ENCODE measurements at places on chromosomes 1 and 21. TPM values are rescaled to one million over a fixed set of nuclear protein-coding genes. Genes with fewer than 3 reads are reported as not detected.
A peak's percentile ranks its signal among the peaks of the same experiment; 100 is the strongest.

The PGBD5 gene
- 0.90 TPM for total RNA-seq

The CXADR gene
- not detected for total RNA-seq

DNA sequence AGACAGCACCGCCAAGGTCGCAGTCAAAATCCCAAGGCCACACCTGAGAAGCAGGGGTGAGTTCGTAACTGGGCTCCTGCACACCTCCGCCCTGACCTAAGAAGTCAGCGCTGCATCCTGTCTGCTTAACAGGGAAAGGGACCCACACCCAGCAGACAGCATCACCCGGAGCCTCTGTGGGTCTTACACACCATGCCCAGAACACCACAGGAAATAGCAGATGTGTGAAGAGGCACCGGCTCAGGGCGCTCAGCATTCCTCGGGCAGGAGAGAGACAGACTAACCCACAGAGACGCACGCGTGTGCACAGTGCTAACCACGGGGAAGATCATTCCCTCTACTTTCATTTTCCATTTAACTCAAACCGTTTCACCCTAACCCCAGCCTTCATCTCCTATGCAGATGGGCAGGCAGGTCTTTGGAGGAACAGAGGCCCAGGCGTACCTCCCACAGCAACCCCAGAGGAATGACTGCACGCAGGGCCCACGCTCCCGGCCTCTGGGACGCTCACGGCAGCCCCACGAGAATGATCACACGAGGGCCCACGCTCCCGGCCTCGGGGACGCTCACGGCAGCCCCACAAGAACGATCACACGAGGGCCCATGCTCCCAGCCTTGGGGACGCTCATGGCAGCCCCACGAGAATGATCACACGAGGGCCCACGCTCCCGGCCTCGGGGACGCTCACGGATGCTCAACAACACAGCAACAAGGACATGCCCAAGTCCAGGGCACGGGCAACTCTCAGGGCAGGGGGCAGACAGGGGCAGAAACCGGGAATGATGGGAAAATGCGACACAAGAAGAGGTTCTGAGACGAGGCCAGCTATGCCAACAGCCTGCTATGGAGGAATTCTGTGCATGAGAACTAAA is 20.9 kb downstream of the POFUT2 start:
- DNase-seq = peak; percentile 55

DNA sequence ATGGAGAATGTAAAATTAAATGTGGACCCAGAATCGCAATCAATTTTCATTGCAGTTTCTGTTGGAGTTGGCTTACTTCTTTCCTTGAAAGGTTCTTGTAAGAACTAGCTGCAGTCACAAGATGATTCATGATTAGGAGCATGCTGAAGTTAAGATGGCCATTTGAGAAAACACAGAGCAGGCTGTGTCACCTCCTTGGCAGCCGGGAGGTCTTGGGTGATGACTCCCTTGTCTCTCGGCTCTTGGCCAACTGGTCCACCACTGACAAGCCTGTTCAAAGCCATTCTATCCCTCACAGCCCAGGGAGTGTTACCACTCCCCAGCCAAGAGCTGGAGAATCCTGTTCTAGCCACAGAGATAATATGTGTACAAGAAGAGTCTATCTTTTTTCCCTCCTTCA is 40.6 kb downstream of the OPTC start:
- DNase-seq = no peak

- DNase-seq = no peak
Measured at GRCh38 chr1:193927550-193927949, 741.1 kb upstream of the B3GALT2 start.

- DNase-seq = peak; percentile 44
Measured at GRCh38 chr1:160260406-160261382, 1.7 kb downstream of the DCAF8 start.

DNA sequence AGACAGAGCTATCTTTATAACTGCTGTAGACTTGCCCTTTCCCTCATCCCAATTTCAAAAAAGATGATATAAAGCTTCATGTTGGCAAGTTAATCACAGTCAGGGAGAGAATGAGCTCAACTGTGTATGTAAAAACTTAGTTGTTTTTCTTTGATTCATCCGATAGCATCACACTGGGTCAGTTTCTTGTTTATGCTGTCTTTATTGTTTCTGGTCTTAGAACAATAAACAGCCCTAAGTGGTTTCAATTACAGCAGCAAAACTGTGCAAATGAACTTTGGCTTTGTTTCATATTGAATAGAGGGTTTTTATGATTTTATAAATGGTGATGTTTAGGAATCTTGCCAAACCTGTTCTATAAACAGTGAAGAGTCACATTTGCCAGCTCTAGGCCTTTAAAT is 423.8 kb upstream of the CXADR start:
- no peak for DNase-seq

DNA sequence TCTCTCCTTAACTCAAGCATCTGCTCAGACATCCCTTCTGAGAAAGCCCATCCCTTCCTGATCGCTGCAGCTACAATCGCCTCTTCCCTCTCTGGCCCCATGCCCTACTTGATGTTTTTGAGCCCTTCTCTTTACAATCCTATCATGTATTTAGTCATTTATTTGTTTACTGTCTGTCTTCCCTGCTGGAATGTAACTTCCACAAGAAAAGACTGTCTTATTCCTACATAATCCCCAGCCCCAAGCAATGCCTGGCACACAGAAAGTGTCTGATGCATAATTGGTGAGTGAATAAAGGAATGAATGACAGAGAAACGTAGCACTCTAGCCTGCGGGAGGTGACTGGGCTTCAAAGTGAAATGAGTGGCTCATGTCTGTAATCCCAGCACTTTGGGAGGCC is 25.4 kb downstream of the ECE1 start:
- DNase-seq = no peak

DNA sequence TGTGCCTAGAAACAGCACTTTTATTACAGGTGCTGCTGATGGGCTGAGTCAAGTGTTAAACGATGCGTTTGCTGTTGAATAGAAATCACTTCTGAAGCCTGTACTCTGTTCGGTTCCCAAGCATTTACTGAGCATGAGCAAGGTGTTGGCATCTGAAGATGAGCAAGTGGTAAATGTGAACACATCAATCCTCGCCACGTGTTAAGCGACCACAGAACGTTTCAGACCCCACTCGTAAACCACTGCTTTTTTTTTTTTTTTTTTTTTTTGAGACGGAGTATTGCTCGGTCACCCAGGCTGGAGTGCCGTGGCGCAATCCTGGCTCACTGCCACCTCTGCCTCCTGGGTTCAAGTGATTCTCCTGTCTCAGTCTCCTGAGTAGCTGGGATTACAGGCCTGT is 241.2 kb downstream of the SETD4 start:
- no peak for DNase-seq

- DNase-seq = no peak
Measured at GRCh38 chr1:42214447-42214871, 49.9 kb upstream of the GUCA2A start.

DNA sequence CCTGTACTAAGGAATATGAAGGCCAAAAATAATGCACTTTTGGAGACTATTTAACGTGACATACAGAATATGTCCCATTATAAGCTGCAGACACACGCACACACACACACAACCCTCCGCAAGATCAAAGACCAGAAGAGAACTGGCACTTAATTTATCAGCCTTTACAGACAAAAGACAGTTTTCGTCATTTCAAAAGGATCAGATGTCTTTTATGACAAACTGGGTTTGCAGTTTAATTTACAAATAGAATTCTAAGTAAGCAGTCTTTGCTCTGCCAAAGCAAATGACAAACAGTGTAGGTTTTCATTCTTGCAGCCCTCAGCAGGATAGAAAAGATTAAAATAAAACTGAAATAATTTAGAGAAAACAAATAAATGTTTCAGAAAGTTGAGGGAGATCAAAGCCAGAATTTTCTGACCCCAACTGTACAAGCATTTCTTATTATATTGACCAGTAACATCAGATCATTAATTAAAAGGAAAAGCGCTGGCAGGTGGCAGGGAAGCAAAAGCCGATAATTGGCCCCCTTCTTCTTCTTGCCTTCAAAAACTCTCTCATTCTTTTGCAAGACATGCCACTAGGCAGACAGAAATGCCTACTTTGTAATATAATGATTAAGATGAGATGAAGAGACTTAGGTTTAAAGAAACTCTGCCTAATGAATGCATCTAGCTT is 169.0 kb downstream of the DENND1B start:
- no peak for DNase-seq

DNA sequence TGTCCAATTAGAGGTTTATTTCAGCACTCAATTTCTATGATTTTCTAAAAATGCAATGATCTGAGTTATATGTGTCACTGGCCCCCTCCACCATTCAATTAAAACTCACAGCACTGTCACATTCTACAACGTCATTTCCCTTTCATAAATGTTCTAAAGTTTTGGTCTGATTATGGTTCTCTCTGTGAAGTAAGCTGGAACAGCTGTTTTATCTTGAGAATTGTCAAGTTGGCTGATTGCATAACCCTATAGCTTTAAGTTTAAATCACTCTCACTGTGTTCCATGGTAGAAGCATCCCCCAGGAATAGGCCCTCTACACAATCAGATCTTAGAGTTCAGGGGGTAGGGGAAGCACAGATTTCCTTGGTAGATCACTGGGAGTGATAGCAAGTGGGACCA is 41.4 kb upstream of the DNASE2B start:
- DNase-seq = no peak

GRCh38 chr1:201946224-201946908 is at the start of gene LMOD1:
Gene LMOD1, minus strand, starts transcription at chr1:201946548. Its CDS starts 208 bp downstream, at chr1:201946340.
- no peak for DNase-seq

DNA sequence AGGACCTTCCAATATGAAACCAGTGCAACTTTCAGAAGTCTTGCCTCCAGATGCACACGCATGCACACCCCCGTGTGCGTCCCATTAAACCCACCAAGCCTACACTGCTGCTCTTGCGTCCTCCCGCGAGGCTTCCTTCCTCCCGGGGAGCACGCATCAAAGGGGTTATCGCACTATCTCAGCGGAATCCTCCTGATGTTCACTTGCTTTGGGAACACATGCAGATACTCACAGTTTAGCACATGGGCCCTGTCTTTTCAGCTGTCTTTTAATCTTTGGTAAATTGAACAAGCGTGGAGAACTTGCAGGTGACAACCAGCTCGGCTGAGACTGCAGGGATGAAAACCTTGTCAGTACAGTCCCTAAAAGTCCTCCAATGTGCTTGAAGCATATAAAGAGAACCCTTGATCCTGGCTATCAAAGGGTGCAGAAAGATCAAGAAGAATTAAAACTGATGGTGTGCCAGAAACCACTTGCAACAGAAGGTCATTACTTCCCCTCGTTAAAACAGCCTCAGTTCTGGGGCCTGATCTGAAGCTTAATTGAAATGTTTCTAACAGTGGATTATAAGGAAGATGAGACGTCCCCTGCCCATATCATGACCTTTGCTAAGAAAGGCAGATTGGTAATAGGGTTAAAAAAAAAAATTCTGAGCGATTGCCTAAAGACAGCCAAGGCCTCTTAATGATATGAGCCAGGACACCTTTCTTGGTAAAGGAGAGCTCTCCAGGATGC is 149.4 kb upstream of the LMO4 start:
- no peak for DNase-seq

DNA sequence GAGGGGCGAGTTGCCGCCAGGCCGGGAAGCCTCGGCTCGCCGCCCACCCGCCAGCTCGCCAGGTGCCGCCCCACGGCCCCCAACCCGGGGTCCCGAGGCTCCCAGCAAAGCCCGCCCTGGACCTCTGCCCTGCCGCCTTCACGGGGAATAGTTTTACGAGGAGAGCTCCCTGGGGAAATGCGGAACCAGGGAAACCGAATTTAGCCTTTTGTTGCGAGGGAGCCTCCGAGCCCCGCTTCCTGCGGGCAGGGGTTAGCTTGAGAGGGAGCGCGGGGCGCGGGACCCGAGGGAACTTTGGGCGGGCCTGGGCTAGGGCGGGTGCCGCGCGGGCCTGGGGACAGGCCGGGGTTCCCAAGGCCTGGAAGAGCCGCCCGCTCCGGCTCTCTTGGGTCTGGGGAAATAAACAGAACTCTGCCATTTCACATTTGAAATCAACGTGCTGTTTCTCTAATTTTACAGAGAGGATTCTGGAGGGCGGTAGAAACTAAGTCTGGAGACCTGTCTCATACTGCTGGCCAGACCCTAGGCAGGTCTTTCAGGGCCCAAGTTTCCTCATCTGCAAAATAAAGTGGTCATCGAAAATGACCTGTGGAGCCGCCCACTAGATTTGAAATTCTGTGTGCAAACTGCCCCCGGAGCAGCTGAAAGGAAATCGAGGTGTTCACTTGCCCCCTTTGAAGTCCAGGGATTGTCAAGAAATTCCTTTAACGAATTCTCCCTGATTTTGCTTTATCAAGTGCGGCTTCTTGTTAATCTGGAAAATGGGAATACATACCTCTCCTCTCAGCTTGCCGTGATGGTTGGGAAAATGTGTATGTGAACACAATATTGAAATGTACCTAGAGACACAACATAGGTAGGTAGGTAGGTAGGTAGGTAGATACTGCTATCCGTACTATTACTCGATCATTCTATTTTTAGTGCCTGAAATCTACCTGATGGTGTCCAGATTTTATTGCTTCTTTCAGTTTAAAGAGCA is 749 bp upstream of the GLUL start:
- DNase-seq = peak; percentile 33

- no peak for DNase-seq
Measured at GRCh38 chr21:18617291-18617690, 213.7 kb upstream of the TMPRSS15 start.

DNA sequence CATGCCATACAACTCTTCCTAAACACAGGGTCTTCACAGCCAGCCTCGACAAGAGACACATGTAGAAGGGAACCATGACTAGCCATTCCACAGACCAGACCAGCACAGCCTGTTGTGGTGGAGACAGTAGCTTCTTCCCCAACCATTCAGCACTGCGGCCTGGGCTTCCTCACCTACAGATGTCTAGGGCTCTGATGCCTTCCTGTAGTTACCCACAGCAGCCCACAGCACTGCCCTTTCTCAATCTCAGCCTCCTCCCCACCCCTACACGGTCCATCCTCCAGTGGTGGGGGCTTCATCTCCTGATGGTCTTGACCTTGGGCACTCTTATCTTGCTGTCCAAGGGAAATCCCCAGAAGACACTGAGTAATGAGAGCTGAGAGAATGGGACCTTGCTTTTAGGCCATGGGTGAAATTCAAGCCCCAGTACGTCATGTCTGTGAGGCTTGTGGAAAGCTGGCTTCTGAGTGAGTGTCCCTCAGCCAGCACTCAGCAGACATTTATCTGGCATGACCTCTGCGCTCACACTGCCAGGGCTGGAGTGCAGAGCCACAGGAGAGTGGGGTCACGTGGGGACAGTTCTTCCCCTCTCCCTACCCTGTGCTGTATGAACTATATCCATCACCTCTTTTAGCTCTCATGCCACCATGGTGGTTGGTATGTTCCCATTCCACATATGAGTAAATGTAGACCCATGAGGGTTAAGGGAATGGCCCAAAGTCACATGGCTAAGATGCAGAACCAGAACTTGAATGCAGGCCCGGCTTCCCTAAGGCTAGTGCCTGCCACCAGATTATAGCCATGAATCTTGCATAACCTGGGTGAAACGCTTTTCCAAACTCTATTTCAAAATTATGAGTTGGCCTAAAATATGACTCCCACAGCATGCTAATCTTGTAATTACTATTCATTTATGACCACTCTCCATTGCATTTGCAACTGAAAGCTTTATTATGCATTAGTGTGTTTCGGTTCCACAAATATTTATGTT is 104.7 kb downstream of the HIVEP3 start:
- no peak for DNase-seq
